Urothelium cell line (cell line): ENCODE measurements at places on chromosomes 3 and 15.
A peak's percentile ranks its signal among the peaks of the same experiment; 100 is the strongest.

GRCh38 chr15:45555934-45556608 is 31.1 kb upstream of the BLOC1S6 start:
- no peak for DNase-seq

GRCh38 chr3:123285066-123285465 is 83.3 kb downstream of the SEC22A start:
- DNase-seq, result no peak

DNA sequence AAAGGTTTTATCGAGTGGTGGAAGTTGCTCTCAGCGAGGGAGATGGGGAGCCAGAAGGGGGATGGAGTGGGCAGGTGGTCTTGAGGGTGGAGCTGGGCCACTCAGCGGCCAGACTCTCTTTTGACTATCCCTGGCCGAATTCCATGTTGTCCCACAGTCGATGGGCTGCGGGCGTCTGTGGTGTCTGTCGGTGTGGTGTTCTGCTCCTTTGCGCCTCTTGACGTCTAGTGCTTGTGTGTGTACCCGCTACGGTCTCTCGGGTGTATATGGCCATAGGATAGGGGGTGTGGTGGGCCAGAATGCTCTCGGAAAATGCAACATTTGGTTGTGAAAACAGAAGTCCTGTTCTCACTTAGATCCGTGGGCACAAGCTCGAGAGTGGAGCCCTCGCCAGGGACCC is 297.0 kb downstream of the CGGBP1 start:
- no peak for DNase-seq

- peak; percentile 98 for DNase-seq
These were observed 5.7 kb downstream of the EIF4G1 start for GRCh38 chr3:184320104-184320445.

DNA sequence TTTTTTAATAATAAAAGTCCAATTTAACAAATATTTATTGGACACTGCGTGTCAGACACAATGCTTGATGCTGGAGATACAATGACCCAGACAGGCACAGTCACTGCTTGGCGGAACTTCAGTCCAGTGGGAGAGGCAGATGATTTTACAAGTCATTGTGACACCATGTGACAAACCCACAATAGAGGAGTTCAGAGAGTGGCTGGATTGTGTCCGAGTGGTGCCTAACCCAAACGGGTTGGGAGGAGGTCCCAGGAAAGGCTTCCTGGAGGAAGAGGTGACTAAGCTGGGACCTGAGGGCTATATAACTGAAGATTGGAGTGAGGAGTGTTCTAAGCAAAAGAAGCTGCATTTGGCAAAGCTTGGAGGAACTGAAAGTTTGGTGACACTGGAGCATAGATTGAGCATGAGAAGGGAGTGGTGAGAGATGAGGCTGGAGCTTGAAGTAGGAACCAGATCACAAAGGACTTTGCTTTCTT is 41.4 kb downstream of the CRTC3 start:
- DNase-seq, result no peak

GRCh38 chr15:101264911-101265641 is 12.2 kb downstream of the SELENOS start:
- no peak for DNase-seq

- DNase-seq, result no peak
These were observed 1.6 kb downstream of the PLXNA1 start for GRCh38 chr3:126984391-126985131.

DNA sequence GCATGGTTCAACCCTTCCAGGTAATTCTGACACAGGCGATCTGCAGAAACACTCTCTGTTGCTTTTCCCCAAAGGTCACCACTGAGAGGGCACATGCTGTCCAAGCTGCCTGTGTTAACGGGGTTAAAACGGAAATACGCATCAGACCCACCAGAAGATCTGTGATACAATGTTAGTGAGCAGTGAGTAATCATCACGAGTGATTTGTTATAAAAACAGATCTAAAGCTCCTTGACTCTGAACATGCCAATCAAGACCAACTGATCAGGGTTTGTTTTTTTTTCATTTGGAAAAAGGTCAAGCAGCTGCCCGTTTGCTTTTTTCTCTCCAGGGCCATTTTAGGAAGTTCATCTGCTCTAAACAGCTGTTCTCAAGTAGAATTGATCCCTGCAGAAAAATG is 43.2 kb downstream of the FGF12 start:
- no peak for DNase-seq

DNA sequence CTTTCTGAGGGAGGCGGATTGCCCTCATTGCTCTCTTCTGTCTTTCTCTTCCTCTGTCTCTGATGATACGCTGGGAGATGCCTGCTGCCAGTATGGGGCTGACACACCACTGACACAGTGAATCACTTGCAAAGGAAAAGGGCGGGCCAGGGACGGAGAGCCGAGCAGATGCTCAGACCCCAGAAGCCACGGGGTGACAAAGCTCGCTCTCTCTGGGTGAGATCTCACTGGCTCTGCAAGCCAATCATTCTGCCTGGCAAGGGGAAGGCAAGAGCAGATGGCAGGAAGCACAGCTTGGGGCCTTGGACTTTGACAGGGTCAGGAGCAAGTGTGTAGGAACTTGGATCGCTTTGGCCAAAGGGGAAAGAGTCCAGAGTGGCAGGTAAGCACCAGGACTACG is 198.7 kb downstream of the NTRK3 start:
- DNase-seq, result no peak

DNA sequence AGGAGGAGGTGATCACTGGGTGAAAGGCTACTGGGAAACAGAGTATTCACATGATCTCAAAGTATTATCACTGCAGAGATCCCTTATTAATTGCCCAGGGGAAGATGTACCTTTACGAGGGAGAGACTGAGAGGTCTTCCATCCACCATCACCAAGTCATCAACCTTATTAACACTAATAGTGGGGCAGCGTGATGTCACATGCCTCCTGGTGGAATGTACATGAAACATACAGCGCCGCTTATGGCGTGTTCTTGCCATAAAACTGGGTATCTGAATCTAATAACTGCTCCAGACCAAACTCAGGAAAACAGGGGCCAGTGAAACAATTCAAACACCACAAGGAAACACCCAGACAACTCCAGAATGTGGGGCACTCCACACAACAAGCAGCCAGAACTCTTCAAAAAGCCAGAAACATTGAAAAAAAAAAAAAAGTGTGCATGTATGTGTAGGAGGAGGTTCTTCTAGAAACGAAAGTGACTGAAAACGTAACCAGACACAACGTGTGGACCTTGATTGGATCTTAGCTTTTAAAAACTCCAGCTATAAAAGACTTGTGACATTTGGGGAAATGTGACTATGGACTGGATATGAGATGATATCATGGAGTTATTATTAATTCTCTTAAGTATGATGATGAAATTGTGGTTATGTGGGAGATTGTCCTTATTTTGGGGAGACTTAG is 4.6 kb downstream of the STIMATE start:
- DNase-seq, result no peak

GRCh38 chr15:25693321-25694238 is 169.5 kb downstream of the ATP10A start:
- DNase-seq, result no peak

- no peak for DNase-seq
These were observed 7.1 kb downstream of the CASR start for GRCh38 chr3:122190525-122190924.

- DNase-seq, result no peak
These were observed 365.8 kb upstream of the UMPS start for GRCh38 chr3:124364317-124365020.

GRCh38 chr15:66822114-66822513 is 120.1 kb downstream of the SMAD6 start:
- DNase-seq, result no peak
